ENCODE measurements at places on chromosomes 4 and X. TPM values are rescaled to one million over a fixed set of nuclear protein-coding genes. Genes with fewer than 3 reads are reported as not detected.

KLB gene
- not detected for total RNA-seq

F8A2 gene
- 1.7 TPM for total RNA-seq

CYTL1 gene
- 0.15 TPM for total RNA-seq

RHOH gene
- not detected for total RNA-seq

ZNF182 gene
- 3.0 TPM for total RNA-seq

GPR143 gene
- not detected for total RNA-seq

ARHGAP24 gene
- total RNA-seq: 35.1 TPM

SPANXB1 gene
- total RNA-seq: not detected

TIMM17B gene
- total RNA-seq: 28.4 TPM

ASB5 gene
- total RNA-seq: 1.2 TPM

CYP2U1 gene
- 14.1 TPM for total RNA-seq

TREX2 gene
- total RNA-seq: 1.7 TPM

HSFX2 gene
- total RNA-seq: not detected

CSN2 gene
- total RNA-seq: not detected

RHOXF2B gene
- total RNA-seq: not detected

SLC6A8 gene
- total RNA-seq: 8.9 TPM

OPHN1 gene
- total RNA-seq: 8.3 TPM

KIT gene
- 0.83 TPM for total RNA-seq

COL25A1 gene
- 0.17 TPM for total RNA-seq

PRRG1 gene
- 14.1 TPM for total RNA-seq

FHL1 gene
- total RNA-seq: 121 TPM

APELA gene
- total RNA-seq: not detected

RTL9 gene
- 0.17 TPM for total RNA-seq

RBBP7 gene
- 94.4 TPM for total RNA-seq

RBM47 gene
- 1.0 TPM for total RNA-seq

VCX3A gene
- not detected for total RNA-seq
